SJSA1 (cell line): ENCODE measurements at places on chromosomes 12 and 14.

- DNase-seq = no peak
- peaks cover 62% of the 10 kb centered on the region for H3K4me1 ChIP-seq
- H3K4me3 ChIP-seq = no peak overlapping the region
Measured at GRCh38 chr12:124520265-124520701, 47.1 kb downstream of the NCOR2 start.

DNA sequence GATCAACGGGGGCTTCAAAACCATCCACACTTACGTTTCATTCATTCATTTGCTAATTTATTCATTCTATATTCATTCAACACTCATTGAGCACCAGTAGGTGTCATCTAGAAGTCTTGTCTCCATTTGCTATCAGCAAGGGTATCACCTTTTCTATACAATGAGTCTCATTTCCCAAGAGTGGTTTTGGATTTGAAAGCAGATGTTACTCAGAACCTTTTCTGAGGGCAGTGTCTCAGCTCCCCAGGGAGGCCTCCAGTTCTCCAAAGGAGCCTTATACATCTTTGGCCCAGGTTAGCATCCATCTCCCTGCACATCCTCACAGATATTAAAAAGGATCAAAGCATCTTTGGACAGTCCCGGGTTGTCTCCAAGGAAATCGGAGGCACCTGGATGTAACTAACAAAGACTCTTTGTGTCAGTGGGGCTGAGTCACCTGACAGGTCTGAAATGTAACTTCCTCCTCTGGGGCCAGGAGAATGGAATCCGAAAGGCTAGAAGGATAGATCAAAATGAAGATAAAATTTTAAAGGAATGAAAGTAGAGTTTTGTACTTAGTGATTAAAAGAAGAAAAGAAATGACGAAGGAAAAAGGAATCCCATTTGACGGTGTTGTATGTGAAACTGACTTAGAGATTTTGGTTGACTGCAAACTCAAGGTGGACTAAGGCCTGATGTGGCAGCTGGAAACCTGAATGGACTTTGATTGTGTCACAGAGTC is 103.0 kb downstream of the VCPKMT start:
- H3K4me1 ChIP-seq = no peaks in the 10 kb centered on the region
- DNase-seq = no peak
- H3K27ac ChIP-seq = no peak overlapping the region
- H3K36me3 ChIP-seq = no peaks in the 10 kb centered on the region
- H3K27me3 ChIP-seq = no peaks in the 10 kb centered on the region
- H3K4me3 ChIP-seq = no peak overlapping the region

DNA sequence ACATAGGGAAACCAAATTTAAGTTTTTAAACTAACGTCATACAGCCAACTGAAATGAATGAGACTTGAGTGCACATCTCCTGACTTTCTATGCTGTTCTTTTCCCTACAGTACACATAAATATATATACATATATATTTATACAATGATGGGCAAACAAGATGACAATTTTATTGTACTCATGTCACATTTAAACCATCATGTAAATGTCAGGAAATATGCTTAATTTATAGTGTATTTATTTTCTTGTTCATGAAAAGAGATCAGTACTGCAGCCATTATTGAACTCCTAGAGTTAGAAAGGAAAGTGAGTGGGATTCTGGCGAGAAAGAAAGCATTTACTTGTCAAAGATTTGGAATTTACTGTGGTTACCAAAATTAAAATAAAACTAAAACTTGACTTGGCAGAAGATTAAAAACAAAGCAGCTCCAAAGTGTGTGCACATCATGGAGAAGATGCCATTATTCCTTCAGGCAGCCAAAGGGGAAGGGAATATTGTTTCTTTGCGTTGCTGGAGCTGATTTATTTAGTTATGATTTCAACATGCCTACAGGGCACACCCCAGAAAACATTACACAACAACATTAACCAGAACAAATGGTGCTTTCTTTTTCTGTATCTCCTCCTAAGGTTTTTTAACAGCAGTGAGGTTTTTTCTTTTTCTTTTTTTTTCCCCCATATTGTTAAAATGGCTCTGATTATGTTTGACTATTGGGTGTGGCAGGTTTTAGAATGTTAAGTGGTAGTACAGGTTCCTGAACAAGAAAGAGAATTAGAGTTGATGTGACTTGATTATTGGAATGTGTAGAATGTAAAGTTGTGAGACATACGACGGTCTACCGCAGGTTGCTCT is 144.6 kb downstream of the RAD51B start:
- H3K4me3 ChIP-seq = no peak overlapping the region
- no peaks in the 10 kb centered on the region for H3K27me3 ChIP-seq
- no peaks in the 10 kb centered on the region for H3K36me3 ChIP-seq

DNA sequence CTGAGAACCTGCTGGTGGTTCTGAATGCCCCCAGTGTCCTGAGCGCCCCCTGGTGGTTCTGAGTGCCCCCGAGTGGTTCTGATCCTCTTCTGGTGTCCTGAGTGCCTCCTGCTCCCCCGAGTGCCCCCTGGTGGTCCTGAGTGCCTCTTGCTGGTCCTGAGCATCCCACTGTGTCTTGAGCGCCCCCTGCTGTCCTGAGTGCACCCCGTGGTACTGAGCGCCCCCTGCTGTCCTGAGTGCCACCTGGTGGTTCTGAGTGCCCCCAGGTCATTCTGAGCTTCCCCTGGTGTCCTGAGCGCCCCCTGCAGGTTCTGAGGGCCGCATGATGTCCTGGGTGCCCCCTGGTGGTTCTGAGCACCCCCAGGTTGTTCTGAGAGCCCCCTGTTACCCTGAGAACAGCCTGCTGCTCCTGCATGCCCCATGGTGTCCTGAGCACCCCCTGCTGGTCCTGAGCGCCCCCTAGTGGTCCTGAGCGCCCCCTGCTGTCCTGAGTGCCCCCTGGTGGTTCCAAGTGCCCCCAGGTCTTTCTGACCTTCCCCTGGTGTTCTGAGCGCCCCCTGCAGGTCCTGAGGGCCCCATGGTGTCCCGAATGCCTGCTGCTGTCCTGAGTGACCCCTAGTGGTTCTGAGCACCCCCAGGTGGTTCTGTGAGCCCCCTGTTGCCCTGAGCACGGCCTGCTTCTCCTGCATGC is 1165.4 kb downstream of the TMEM121 start:
- H3K4me1 ChIP-seq = no peaks in the 10 kb centered on the region
- no peak for DNase-seq
- no peak overlapping the region for H3K4me3 ChIP-seq
- H3K27me3 ChIP-seq = no peaks in the 10 kb centered on the region

- H3K27me3 ChIP-seq = no peaks in the 10 kb centered on the region
- no peak for DNase-seq
- no peak overlapping the region for H3K4me3 ChIP-seq
Measured at GRCh38 chr14:23146351-23146910, 27.4 kb upstream of the CEBPE start.

DNA sequence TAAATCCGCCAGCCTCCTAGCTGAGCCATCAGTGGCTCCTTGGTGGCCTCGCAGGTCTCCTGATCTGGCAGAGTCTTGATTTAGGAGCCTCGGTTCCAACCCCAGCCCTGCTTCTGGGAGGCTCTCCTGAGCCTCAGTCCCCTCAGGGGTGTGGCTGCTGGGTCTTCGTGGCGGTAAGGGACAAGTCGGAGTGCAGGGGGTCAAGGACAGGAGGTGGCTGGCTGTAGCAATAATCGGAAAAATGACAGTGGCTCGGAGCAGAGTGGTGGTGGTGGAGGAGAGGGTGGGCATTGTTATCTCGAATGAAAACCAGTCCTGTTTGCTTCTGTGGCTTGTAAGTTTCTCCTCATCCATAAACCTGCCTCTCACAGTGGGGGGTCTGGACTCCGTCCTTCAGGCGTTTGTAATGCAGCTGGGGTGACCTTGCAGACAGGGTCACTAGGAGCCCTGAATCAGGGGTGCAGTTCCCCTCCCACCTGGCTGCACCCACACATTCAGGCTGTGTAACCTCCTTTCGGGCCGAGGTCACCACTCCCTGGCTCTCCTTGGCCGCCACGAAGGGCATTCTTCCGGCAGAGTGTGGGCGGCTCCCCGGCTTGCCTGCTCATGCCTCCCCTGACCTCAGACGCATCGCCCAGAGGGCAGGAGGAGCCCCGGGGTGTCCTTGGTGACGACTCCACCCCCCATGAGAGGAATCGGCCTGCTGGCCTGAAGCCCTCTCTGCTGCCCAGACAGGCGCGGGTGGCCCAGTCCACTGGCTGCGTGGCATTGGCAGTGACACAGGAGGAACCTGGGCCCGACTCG is 8.1 kb downstream of the BCL7A start:
- no peak overlapping the region for H3K4me3 ChIP-seq
- no peaks in the 10 kb centered on the region for H3K27me3 ChIP-seq
- no peak overlapping the region for H3K27ac ChIP-seq
- no peaks in the 10 kb centered on the region for H3K36me3 ChIP-seq
- H3K4me1 ChIP-seq = no peaks in the 10 kb centered on the region
- no peak for DNase-seq

DNA sequence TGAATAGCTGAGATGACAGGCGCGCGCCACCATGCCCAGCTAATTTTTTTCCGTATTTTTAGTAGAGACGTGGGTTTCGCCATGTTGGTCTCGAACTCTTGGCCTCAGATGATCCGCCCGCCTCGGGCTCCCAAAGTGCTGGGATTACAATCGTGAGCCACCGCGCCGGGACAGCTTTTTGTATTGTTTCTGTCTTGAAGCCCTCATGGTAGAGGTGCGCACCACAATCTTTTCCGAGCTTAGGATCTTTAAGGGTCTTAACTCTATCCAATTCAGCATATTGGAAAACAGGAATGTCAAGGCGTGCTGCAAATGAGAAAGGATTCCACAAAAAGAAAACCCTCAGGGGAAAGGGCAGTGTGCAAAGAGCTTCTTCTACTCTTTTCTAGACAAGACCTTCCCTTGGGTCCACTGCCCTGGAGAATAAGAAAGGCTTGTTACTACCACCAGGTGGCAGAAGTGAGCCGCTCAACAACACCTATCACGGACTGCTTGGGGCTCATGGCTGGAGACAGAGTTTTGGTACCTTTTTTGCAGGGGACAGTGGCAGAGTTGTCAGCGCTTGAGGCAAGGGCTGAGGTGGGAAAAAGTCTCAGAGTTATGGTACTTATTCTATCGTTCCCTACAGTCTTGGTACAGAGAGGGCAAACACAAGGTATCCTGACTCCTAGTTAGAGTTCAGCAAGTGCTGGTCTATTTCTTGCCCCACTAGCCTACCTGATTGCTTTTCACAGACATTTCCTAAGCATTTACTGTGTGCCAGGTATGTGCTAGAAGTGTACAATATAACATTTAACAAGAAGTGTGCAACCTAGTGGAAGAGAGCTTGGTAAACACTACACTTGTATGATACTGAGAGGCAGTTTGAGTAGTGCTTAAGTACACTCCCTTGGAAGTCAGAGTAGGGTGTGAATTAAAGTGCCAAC is 16.4 kb upstream of the SP7 start:
- no peaks in the 10 kb centered on the region for H3K4me1 ChIP-seq
- no peak overlapping the region for H3K4me3 ChIP-seq
- no peak overlapping the region for H3K27ac ChIP-seq
- DNase-seq = peak; percentile 78
- no peaks in the 10 kb centered on the region for H3K27me3 ChIP-seq

- H3K27me3 ChIP-seq = no peaks in the 10 kb centered on the region
- H3K4me3 ChIP-seq = no peak overlapping the region
- H3K36me3 ChIP-seq = no peaks in the 10 kb centered on the region
- no peak overlapping the region for H3K27ac ChIP-seq
- no peaks in the 10 kb centered on the region for H3K4me1 ChIP-seq
- no peak for DNase-seq
Measured at GRCh38 chr12:24328261-24328660, 378.8 kb upstream of the SOX5 start.

GRCh38 chr14:24631749-24632335 is 2.1 kb downstream of the GZMB start:
- H3K4me3 ChIP-seq = no peak overlapping the region
- H3K27ac ChIP-seq = no peak overlapping the region
- no peaks in the 10 kb centered on the region for H3K36me3 ChIP-seq
- no peaks in the 10 kb centered on the region for H3K27me3 ChIP-seq

- no peaks in the 10 kb centered on the region for H3K4me1 ChIP-seq
- no peak for DNase-seq
- no peak overlapping the region for H3K4me3 ChIP-seq
Measured at GRCh38 chr12:94560431-94561221, 89.7 kb downstream of the TMCC3 start.

- H3K4me1 ChIP-seq = no peaks in the 10 kb centered on the region
- H3K4me3 ChIP-seq = no peak overlapping the region
- no peak for DNase-seq
- no peaks in the 10 kb centered on the region for H3K36me3 ChIP-seq
- no peak overlapping the region for H3K27ac ChIP-seq
Measured at GRCh38 chr14:91778217-91778616, 46.3 kb upstream of the CATSPERB start.

DNA sequence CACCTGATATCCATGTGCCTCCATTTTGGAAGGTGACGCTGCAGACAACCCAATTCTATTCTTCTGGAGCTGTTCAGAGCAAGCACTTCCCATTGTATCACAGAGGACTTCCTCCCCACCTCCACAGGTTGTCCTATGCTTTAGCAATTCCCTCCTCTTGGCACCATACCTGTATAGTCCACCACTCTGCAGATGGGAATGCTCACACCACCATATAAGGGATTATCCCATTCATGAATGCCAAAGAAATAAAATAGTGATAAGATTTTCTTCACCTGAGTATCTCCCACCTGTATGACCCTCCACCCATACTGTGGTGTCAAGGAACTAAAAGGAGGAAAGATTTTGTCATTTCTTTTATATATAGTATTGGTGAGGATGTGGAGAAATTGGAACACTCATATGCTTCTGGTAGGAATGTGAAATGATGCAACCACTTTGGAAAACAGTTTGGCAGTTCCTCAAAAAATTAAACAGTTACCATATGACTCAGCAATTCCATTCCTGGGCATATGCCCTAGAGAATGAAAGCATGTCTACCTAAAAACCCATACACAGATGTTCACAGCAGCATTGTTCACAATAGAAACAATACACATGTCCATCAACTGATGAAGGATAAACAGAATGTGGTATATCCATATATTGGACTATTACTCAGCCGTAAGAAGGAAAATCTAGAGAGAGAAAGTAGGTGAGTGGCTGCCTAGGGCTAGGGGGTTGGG is 75.2 kb downstream of the FIGNL2 start:
- no peaks in the 10 kb centered on the region for H3K27me3 ChIP-seq
- no peak for DNase-seq
- no peaks in the 10 kb centered on the region for H3K36me3 ChIP-seq
- no peak overlapping the region for H3K4me3 ChIP-seq

- no peak overlapping the region for H3K4me3 ChIP-seq
- peaks cover 77% of the 10 kb centered on the region for H3K4me1 ChIP-seq
- no peaks in the 10 kb centered on the region for H3K27me3 ChIP-seq
- H3K36me3 ChIP-seq = peaks cover 72% of the 10 kb centered on the region
- DNase-seq = peak; percentile 72
Measured at GRCh38 chr12:105233041-105233905, 2.7 kb downstream of the APPL2 start.

DNA sequence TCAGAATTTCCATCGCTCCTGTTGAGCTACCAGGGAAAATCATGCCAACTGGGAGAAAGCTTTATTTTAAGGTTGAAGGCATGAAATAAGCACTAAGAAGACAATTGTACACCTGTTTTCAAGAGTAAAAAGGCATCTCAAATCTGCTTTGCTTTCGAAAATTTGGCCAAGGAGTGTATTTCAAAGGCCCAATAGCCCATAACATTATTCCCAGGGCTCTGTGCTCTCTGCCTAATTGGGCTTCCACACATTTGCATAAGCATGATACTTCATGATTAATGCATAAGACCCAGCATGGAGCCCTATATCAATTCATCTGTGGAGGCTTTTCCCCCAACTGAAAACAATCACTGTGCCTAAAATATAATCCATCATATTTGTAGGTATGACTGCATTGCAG is 258.5 kb downstream of the NOVA1 start:
- DNase-seq = no peak
- H3K27ac ChIP-seq = no peak overlapping the region
- no peaks in the 10 kb centered on the region for H3K27me3 ChIP-seq
- H3K4me1 ChIP-seq = no peaks in the 10 kb centered on the region
